Femur (tissue), 1 donor: ENCODE measurements at places on chromosomes 7 and 10.

DNA sequence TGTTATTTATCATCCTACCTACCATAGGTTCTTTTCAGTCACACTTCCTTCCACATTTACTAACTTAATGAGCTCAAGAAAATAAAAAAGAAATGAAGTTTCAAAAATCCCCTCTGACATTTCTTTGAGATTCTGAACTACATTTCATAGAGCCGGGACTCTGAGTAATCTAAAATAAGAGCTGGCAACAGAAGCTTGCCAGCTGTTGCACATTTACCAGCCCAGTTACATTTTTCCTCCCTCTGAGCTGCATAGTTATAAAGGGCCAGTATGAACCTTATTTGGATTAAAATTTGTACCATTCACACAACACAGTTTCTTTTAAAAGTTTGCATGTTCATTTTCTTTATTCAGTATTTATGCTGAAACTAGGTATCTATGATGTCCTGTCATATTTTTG, 119.5 kb upstream of the CAV2 start:
- DNase-seq, result peak; percentile 31

- no peak for DNase-seq
Observed at GRCh38 chr7:99560834-99561736, 2.6 kb downstream of the ZNF655 start.

GRCh38 chr10:102300278-102300843, 55.0 kb downstream of the GBF1 start:
- no peak for DNase-seq

DNA sequence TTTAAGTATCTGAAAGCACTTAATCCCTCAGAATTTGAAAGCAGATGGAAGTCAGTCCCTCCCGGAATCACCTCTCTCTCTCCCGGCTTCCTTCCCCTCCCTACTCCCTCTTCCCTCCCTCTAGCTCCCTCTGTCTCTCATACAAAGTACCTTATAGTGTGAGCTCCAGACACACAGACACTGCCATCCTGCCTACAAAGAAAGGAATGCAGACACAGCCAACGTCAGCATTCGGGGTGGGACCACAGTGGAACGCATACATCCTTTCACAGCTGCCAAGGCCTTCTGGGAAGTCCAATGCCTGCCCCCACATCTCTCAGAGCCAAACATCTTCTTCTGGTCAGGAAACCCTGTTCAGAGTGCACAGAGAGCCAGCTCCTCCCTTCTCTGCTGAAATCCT, 9.3 kb downstream of the NOD1 start:
- peak; percentile 90 for DNase-seq

GRCh38 chr7:4745265-4745919, 30.0 kb upstream of the AP5Z1 start:
- no peak for DNase-seq

DNA sequence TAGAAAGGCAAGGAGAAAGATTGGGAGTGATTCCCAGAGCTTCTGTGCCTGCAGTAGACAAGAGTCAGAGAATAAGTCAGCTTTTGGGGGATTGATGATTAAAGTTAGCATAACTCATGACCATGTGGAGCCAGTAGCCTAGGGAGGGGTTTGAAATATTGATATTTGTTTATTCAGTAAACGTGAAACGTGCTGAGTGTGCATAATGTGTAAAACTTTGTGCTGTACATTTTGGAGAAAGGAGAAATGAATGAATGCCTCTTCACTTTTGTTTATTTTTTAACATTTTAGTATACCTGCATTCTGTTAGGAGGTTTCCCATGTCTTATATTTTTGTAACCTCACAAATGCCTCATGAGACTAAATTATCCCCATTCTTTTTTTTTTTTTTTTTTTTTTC, 272.3 kb downstream of the SORCS3 start:
- DNase-seq, result no peak

- DNase-seq, result no peak
Observed at GRCh38 chr10:117226813-117227451, 14.0 kb upstream of the SLC18A2 start.

DNA sequence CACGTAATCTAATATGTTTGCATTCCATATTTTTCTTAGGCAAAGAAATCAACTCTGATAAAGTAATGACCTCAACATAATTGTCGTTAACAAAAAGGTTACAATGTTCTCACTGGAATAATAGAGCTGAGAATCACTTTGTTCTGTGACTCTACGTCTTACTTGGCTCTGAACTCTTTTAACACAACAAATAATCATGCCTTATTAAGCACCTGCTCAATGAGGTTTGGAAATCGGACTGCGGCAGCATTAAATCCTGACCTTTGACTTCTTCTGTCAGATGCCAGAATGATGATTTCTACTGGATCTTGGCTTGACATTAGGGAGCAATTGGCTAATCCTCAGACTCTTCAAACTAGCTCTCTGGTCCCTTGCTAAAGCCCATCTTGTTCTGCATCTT, 233.6 kb downstream of the SEMA3D start:
- no peak for DNase-seq

DNA sequence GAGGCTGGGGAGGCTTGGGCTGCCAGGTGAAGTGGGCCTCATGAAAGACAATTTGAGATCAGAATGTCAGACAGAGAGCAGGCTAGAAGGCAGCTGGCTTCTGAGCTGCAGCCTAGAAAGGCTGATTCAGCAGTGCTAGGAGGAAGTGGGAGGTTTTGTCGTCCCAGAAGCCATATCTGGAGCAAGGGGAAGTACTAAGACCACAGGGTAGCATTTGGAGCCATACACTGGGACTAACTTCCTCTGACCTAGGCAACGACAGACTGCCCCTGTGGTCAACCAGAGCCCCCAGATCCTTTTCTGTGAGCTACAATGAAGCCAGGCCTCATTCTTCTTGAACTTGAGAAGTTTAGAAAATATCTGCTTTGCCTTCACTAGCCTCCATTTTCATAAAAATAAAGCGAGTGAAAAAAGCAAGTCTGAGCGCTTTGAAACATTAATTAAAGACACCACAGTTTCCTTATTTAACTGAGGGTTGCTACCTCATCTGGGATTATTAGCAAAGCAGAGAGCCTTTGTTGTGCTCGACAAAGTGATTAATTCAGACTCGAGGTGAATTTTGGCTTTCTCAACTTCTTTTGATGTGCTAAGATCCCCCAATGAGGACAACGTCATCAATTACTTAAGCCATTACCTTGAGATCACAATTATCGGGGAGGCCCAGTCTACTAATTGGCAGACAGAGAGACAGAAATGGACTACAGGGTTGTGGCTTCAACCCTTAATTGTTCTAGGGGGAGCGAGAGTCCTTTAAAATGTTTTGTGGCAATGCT, 26.6 kb downstream of the TBXAS1 start:
- peak; percentile 38 for DNase-seq

- no peak for DNase-seq
Observed at GRCh38 chr7:152521420-152522337, 85.9 kb upstream of the KMT2C start.

GRCh38 chr7:1297017-1297960, 64.6 kb downstream of the UNCX start:
- DNase-seq, result peak; percentile 14

GRCh38 chr10:23173214-23174073, 18.7 kb upstream of the PTF1A start:
- no peak for DNase-seq

DNA sequence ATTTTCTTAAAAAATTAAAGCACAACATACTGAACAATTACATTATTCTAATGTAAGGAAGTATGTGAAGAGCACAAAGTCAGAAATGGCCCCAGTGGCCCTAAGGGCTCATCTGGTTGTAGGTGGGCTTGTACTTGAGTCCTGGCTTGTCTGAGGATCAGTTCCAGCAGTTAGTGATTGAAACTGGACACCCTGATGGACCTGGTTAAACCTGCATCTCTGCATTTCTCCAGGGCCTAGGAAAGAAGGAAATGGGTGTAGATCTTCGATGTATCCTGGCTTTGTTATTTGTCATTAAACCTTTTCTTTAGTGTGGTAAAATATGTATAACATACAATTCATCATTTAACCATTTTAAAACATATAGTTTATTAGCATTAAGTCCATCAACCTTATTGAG, 9.7 kb upstream of the AKR1C2 start:
- DNase-seq, result no peak

DNA sequence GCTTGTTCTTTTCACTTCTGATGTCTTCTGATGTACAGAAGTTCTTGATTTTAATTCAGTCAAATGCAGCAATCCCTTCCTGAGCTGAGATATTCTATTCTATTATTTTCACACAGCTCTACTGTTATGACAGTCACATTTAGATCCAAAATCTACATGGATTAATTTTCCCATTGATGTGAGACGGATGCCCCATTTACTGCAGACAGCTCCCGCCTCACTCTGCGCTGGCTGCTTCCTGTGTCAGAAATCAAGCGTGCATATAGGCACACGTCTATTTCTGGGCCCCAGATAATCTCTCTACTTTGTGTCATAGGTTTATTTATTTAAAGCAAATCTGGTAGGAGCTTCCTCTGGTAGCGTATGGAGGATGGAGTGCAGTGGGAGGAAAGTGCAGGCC, 6.7 kb downstream of the BNIP3 start:
- no peak for DNase-seq

DNA sequence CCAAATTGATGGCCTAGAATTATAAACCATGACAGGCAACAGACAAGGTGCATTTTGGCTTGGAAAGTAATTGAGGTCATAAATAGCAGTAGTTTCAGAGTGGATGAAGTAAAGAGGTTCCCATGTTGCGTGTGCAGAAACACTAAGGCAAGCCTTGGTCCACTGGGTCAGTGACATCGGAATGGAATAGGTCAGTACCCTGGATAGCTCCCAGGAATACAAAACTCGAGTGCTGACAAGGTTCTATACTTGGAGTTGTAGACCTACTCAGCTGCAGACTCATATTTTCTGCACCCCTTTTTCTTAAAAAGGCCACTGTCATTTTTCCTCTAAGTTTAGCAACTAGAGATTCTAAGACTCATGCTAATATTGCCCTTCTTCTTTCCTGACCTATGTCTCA, 132.8 kb downstream of the DYNC1I1 start:
- no peak for DNase-seq

- DNase-seq, result no peak
Observed at GRCh38 chr10:116899626-116900025, 50.3 kb downstream of the ENO4 start.

DNA sequence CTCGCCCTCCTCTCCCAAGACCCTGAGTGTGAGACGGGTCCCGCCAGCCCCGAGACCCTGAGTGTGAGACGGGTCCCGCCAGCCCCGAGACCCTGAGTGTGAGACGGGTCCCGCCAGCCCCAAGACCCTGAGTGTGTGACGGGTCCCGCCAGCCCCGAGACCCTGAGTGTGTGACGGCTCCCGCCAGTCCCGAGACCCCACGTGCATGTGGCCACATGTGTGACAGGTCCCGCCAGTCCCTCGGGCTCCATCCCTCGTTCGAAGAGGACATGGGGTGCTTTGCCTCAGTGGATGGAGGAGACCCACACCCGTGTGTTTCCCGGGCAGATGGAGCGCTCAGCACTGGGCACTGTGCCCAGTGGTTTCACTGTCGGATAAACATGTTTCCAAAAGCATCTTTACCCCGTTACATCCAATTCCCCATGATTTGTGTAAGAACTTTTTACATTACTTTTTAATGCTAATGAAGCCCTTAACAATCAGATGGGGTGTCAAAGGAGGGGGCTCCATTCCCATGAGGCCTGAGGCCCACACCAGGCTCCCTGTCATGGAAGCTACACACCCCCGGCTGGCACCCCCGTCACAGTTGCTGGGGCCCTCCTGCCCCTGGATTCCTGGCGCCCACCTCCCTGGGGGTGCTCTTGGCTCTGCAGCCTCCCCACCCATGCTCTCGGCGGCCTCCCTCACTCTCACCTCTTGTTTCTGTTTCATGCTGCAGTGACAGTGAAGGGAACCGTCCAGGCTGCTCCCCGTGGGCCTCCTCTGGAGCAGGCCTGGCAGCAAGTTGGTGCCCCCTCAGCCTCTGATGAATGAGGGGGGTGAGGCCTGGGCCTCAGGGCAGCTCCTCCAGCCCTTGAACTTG, 48.5 kb upstream of the CFAP46 start:
- DNase-seq, result no peak

DNA sequence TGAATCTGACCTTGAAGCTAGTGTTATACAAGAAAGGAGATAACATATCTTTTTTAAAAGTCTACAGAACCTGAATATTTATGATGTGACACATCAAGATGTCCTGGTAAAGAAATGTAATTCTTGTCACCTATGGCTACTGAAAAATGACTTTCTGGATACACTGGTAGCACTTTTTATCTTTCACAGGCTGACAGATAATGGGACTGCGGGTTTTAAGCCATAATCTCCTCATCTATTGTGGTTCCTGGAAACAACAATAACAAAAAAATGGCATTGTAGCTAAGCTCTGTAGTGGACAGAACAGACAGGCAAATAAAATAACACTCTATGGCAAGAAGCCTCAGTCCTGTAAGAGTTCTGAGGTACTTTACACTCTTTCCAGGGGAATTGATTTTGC, 31.6 kb upstream of the YAE1 start:
- no peak for DNase-seq

DNA sequence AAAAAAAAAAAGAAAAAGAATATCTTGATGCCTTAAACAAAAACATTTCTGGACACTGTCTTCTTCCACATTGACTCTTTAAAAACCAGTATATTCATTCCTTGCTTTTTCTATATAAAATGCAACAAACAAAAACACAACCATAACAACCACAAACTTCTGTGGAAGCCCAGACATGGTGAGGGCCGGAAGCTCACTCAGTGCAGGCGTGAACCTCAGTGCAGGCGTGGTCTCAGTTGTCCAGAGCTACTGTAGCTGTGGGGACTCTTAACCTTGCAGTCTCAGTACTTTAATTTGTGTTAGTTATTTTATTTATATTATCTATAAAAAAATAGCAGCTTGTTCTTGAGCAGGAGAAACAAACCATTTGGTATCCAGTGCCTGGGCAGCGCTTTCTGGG, 131.8 kb downstream of the DOCK1 start:
- no peak for DNase-seq

DNA sequence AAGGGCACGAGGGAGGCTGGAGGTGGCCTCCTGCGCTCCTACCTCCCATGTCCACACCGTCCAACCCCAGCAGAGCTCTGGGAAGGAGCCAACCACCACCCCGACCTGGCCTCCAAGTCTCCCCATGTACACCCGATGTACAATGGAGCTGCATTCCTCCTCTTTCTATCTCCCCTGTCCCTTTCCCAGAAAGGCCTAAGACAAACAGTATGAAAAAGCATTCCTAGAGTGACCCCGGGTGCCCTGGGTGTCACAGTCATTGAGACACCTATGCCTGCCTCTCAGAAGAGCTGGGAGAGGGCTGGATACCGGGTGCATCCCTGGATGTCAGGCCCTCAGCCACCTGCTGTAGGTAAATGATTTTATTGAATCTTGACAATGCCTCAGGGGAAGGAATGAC, 248.1 kb downstream of the EMX2 start:
- DNase-seq, result no peak

GRCh38 chr10:4701016-4701415, 125.0 kb upstream of the AKR1E2 start:
- no peak for DNase-seq

GRCh38 chr7:148722340-148723165, 23.9 kb downstream of the CUL1 start:
- no peak for DNase-seq

DNA sequence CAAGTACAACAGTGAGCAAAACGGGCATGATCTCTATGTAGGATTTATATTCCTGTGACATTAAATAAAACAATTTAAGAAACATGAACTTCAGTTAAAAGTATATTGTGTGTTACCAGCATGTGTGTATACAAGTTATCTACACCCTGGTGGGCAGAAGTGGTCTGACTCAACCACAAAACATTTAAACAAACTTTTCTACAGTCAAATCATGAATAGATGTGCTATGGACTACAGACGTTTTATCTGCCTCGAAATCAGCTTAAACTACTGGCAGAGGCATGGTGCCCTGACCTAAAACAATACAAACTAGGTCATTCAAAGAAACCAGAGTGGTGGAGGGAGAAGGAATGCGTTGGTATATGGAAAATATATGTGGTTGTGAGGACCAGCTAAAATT, 3.6 kb downstream of the ARL3 start:
- DNase-seq, result no peak

GRCh38 chr7:21011153-21011552, 224.5 kb upstream of the SP8 start:
- no peak for DNase-seq
